ENCODE measurements at places on chromosomes 6 and 20. TPM values are rescaled to one million over a fixed set of nuclear protein-coding genes. Genes with fewer than 3 reads are reported as not detected.

GRCh38 chr6:93799226-93799625 lies 379.9 kb upstream of the EPHA7 start:
- no peak for DNase-seq

DNA sequence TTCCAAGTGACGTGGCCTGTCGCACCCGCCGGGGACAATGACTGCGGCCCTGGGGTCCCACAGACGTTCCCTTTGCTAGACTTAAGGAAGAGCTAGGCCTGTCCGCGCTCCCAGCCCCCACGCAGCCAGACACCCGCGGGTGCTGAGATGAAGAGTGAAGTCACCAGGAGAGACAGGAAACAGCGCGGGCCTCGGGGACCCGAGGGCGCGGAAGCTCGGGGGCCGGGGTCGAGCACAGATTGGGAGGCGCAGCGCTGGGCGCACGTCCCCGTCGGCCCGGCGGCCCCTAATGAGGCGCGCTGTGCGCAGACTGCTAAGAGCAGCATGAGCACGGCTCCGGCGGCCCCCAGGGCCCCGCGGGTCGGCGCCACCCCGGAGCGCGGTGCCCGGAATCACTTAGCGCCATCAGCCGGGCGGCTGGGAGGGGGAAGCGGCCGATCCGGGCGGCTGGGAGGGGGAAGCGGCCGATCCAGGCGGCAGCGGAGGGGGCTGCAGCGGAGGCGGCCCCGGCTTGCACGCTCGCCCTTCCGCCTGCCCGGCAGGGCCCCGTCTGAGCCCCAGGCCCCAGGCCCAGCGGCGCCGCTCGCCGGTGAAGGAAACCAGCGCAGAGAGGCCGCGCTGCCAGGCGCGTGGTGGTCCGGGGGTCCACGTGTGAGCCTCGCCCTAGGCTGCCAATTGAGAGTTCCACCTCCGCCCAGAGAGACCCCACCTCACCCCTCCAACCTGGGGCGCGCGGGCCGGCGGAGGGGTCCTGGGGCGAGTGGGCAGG lies 8.3 kb upstream of the AVP start:
- no peak for DNase-seq

GRCh38 chr20:21554985-21555384 lies 41.1 kb upstream of the NKX2-2 start:
- no peak for DNase-seq

Gene CALHM6
- polyA plus RNA-seq: 5.2 TPM

Gene GNMT
- polyA plus RNA-seq: 0.62 TPM

DNA sequence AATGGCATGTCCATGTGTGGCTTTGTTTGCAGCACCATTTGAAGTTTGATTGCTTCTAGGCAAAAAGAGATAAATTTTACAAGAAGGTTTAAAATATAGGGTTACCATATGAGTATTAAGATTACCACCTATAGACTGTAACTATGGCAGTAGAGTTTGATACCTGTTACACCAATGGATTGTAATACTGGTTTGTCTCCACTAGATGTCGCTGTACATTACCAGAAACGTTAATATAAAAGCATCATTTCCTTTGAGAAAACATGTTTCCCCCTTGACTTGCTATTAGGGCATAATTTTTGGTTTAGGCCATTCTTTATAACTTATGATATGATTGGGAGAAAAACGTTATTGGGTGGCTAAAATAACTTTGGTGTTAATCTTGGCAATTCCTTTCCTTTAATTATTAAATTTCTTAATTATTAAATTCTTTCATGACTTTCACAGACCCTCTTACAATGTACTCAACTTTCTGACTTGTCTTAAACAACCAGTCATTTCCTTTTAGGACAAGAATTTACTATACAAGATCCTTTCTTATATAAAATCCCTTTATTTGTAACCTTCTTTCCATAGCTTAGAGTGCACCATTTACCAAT lies 42.8 kb downstream of the HLA-DPB1 start:
- no peak for DNase-seq

- DNase-seq: no peak
Observed at GRCh38 chr6:168732676-168733075, 291.7 kb downstream of the SMOC2 start.

Gene NRSN1
- polyA plus RNA-seq: 1.2 TPM

DNA sequence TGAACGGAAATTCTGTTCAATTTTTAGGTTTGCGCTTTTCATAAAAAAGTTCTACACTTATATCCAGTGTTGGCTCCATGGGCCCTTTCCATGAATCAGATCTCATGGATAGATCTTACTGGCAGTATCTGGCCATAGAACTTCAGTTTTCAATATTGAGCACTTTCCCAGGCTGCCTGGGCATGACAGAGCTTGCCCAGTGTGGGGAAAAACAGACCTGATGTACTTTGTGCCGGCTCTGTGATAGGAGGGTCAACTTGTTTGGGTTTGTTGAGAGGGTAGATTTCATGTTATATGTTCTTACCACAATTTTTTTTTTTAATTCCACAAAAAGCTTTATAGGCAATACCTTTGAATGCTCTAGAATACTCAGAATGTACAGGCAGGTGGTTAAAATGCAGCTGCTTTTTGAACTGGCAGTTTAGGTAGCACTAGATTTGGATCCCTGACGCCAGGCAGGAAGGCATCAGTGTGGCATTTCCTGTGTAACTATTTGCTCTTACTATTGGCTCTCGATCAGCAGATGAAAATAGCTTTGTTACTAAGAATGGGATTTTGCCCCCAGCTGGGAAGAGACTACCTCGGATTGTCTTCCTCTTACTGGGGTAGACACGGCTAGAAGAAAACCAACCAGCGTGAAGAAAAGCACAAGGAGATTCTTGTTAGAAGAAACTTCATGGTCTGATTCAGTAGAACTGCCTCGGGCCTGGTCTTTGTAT lies 404.9 kb upstream of the SOX4 start:
- DNase-seq: no peak

GRCh38 chr6:47653706-47654105 lies 44.7 kb upstream of the ADGRF4 start:
- no peak for DNase-seq

DNA sequence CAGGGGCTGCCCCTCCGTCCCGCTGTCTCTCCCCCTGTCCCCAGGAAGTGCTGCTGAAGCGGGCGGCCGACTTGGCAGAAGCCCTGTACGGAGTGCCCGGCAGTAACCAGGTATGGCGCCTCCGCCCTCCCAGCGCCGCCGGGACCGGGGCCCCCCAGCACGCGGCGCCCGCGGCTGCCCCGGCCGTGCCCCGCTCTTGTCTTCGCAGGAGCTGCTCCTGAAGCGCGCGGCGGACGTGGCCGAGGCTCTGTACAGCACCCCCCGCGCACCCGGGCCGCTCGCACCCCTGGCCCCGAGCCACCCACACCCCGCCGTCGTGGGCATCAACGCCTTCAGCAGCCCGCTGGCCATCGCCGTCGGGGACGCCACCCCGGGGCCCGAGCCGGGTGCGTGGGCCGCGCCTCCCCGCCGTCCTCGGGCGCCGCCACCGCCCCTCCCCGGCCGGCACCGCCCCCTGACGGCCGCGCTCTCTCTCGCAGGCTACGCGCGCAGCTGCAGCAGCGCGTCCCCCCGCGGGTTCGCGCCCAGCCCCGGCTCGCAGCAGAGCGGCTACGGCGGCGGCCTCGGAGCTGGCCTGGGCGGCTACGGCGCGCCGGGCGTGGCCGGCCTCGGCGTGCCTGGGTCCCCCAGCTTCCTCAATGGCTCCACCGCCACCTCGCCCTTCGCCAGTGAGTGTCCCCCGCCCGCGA lies 48.4 kb downstream of the CPXM1 start:
- no peak for DNase-seq

Gene TUBB1
- 1.5 TPM for polyA plus RNA-seq

Gene PSORS1C2
- polyA plus RNA-seq: not detected

DNA sequence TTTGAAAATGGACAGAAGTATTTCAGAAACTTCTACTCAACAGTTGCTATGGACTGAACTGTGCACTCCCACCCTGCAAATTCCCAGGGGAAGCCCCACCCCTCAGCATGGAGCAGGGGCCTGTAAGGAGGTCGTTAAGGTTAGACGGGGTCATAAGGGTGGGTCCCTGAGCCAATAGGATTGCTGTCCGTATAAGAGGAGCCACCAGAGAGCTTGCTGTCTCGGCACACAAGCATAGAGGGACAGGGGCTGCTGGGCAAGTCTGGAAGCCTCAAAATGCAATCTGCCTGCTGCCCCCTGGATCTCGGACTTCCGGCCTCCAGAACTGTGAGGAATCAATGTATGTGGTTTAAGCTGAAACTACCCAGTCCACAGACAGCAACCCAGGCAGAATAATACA lies 37.4 kb upstream of the AFDN start:
- no peak for DNase-seq

Gene PIGU
- polyA plus RNA-seq: 44.6 TPM

Gene APOBEC2
- polyA plus RNA-seq: 0.73 TPM

Gene MYCT1
- 20.4 TPM for polyA plus RNA-seq

Gene ZNF337
- polyA plus RNA-seq: 23.6 TPM

GRCh38 chr20:18363708-18364107 lies 75.4 kb downstream of the ZNF133 start:
- no peak for DNase-seq

DNA sequence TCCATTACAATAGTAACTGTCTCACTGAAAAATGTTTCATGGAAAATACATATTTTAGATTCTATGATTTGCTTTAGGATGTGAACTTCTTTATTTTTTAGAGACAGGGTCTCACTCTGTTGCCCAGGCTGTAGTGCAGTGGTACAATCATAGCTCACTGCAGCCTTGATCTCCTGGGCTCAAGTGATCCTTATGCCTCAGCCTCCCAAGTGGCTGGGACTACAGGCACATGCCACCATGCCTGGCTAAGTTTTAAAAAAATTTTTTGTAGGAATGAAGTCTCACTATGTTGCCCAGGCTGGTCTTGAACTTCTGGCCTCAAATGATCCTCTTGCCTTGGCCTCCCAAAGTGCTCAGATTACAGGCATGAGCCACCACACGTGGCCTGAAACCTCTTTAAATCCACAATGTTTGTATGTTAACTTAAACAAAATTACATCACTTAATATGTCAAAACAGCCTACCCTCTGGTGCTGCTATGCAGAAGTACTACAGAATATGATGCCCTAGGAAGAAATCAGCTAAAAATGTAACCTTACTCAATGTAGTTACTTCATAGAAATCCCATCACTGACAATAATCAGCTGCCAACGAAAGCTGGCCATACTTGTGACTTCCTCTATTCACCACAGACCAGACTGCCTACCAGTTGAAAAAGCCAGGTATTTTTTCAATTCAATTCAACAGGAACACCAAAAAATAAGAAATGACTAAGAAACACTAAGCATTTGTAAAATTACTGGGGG lies 17.6 kb downstream of the EEF1A1 start:
- DNase-seq: no peak

DNA sequence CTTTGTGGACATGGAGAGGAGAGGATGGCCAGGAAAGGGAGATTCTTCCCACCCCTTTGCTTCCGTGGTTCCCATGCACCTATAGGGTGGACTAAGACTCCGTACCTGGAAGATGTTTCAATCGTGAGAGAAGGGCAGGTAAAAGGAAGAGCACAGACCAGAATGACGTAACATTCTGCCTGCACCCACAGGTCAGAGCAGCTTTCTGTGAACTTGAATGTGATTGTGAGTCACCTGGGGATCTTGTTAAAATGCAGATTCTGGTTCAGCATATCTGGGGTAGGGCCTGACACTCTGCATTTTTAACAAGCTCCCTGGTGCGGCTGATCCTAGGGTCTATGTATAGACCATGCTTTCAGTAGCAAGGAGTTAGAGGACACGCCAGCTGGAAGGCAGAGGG lies 164.1 kb upstream of the SGK1 start:
- DNase-seq: no peak

Gene RNF182
- 0.98 TPM for polyA plus RNA-seq

DNA sequence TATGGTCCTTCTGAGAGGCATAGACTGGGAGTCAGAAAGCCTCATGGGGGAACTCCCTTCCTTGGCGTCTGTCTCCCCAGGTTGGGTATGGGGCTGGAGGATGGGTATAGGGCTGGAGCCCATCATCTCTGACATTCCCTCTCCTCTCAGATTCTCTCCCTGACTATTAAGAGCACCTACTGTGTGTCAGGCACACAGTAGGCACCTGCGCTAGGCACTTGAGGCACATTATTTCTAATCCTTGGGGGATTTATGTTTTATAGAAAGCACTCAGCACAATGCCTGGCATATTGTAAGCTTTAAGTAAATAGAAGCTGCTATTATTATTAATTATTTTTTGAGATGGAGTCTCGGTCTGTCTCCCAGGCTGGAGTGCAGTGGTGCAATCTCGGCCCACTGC lies 76.3 kb downstream of the CD40 start:
- no peak for DNase-seq

- no peak for DNase-seq
Observed at GRCh38 chr20:2746636-2747265, 53.7 kb downstream of the CPXM1 start.

- DNase-seq: no peak
Observed at GRCh38 chr6:150426198-150426597, 57.4 kb downstream of the IYD start.

- no peak for DNase-seq
Observed at GRCh38 chr6:145809785-145810184, 4.8 kb downstream of the FBXO30 start.

DNA sequence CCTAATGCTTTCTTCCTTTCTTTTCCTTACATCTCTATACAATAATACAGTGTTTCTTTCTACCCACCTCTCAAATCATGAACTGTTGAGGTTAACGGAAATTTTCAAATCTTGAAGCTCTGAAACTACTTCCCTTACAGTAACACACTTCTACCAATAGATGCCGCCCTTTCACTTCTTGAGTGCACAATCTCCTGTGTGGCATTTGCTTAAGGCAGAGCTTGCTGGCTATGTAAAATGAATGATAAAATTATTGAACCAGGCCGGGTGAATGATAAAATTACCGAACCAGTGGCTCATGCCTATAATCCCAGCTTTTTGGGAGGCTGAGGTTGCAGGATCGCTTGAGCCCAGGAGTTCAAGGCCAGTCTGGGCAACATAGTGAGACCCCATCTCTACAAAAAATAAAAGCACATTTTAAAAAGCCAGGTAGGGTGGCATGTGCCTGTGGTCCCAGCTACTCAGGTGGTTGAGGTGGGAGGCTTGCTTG lies 56.8 kb downstream of the KCNS1 start:
- peak; percentile 35 for DNase-seq

GRCh38 chr6:28251661-28252008 lies 434 bp downstream of the ZKSCAN4 start:
- DNase-seq: no peak

GRCh38 chr6:105272786-105273185 lies 93.0 kb upstream of the POPDC3 start:
- no peak for DNase-seq

DNA sequence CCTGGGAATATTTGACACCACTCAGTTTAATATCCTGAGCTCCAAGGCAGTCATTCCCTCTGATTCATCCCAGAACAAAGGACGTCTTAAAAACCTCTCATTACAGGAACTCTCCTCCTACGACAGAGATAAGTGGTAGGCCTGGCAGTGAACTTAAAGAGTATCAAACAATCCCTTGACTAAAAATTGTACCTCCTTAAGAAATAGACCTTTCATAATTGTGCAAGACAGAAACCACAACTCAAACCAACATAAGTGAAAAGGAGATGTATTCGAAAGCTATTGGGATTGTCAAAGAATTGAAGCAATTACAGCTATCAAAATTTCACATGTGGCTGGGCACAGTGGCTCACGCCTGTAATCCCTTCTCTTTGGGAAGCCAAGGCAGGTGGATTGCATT lies 19.1 kb upstream of the BNIP5 start:
- no peak for DNase-seq

Gene COL20A1
- 0.37 TPM for polyA plus RNA-seq

Gene SSTR4
- 0.14 TPM for polyA plus RNA-seq

GRCh38 chr6:159572439-159573110 lies 120.5 kb downstream of the SOD2 start:
- DNase-seq: no peak

GRCh38 chr20:53174454-53174853 lies 202.3 kb downstream of the TSHZ2 start:
- DNase-seq: no peak

GRCh38 chr6:6969761-6970223 lies 138.0 kb upstream of the RREB1 start:
- DNase-seq: peak; percentile 15

Gene BTBD3
- polyA plus RNA-seq: 68.5 TPM
